ENCODE measurements at places on chromosomes 12 and 14.

GRCh38 chr14:66442953-66443571 is 43.1 kb upstream of the CCDC196 start:
- DNase-seq = no peak

GRCh38 chr14:57413849-57414248 is 23.5 kb downstream of the NAA30 start:
- DNase-seq = no peak

GRCh38 chr12:31228811-31229792 is 96.8 kb downstream of the SINHCAF start:
- no peak for DNase-seq

DNA sequence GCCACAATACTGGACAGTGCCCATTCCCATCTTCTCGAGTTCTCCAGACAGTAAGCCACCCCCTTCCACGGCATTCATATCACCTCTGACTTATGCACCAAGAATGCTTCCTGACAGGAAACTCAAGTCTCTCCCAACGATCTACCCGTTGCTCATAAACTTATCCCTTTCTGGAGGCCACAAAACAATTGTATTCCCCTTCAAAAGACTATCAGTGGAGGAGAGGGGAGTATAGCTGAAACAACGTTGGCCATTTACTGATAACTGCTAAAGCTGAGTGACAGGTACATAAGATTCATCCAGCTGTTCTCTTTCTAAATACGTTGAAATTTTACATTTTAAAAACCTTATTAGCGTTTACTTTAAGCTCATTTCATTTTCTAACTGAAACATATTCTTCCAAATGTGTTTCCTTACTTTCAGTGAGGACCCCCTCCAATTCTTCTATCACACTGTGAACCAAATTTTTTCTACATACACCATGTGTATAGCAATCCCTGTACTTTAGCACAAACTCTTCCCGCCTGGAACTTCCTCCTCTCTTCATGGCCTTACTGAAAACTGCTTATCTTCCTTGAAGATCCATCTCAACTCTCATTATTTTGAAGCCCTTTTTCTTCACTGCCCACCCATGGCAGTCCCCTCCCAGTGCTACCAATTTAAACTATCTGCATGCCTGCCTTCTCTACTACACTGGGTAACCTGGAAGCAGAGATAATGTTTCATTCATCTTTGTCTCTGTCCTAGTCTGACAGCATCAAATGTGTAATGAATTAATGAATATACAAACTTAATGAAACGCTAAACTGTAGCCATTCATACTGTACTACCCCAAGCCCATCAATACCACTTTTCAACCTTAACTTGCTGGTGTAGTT is 28.8 kb downstream of the ATXN2 start:
- no peak for DNase-seq

DNA sequence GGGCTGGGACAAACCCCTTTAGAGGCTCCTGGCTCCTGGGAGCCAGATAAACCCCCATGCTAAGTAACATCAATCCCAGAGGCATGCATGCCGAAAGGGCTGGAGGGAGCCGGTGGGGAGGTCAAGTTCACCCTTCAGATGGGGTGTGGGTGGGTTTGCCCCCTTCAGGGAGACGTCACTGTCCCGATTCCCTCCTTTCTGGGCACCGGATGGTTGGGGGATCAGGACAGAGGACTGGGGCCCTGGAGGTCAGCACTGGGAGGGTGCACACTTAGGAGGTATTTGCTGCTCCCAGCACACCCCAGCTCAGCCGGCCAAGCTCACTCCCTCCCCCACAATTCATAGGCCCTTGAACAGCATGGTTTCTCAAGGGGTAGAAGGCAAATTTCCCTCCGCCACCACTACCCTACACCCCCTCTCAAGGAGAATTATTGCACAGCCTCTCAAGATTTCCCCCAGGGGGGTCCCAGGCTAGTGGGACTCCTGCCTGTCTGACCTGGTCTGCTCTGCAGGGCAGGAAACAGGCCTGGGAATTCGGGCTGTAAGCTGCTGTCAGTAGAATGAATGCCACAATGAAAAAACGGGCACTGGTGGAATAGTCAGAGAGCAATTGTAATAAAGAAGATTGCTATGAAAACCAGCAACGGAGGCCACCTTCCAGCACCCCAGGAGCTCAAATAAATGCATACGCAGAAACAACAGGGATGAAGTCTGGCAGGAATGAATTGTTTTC is 63.5 kb downstream of the GALNT16 start:
- no peak for DNase-seq

- no peak for DNase-seq
Measured at GRCh38 chr12:45878630-45879255, 111.6 kb downstream of the SCAF11 start.

DNA sequence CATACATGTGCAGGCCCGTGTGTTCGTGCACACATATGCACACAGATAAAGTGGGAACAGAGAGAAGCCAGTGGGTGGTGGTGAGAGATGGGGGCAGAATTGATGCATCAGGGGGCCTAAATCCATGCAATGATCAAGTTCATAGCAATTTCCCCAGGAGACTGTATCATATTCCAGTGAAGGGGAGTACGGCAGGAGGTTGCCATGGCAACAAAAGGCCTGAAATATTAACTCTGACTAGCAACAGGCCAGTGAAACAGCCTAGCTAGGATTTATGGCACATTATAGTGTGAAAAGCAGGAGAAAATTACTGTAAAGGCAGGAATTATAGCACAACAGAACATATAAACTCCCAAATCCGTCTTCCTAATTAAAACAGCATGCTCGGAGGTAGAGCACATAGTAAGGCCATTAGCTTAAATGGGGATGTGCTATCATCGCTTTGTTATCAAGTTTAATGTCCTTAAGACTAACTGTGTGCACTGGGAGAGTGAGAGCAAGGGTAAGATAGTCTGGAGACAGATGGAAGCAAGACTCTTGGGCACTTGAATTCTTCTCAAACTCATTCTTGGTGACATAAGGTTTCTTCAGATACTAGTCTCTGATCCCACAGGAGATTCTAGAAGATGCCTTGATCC is 806.3 kb downstream of the DIO2 start:
- no peak for DNase-seq

GRCh38 chr12:52354200-52354599 is 13.1 kb downstream of the KRT85 start:
- no peak for DNase-seq

Data from GM12892 (cell line).